ENCODE measurements at places on chromosomes 16 and 17.
A peak's percentile ranks its signal among the peaks of the same experiment; 100 is the strongest.

GRCh38 chr17:78380370-78380769 is 1.9 kb downstream of the PGS1 start:
- no peak for DNase-seq

- no peak for DNase-seq
Observed at GRCh38 chr16:72665701-72666100, 382.2 kb downstream of the ZFHX3 start.

DNA sequence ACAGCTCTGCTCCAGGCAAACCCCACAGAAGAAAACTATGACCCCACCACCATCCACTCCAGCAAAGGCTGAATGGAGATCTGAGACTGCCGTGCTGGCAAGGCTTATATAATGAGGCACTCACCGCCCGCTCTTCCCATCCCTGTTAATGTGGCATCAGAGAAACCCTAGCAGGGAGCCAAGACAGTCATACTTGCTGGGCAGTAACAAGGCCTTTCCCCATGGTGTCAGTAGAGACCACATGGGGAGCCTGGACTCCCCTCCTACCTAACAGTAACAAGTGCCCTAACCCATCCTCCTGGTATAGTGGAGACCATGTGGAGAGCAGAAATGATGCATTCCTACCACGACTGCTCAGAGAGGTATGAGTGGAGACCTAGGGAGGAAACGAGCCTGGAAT is 235.2 kb downstream of the C16orf78 start:
- no peak for DNase-seq

GRCh38 chr17:78596871-78597764 is 19.9 kb upstream of the DNAH17 start:
- no peak for DNase-seq

DNA sequence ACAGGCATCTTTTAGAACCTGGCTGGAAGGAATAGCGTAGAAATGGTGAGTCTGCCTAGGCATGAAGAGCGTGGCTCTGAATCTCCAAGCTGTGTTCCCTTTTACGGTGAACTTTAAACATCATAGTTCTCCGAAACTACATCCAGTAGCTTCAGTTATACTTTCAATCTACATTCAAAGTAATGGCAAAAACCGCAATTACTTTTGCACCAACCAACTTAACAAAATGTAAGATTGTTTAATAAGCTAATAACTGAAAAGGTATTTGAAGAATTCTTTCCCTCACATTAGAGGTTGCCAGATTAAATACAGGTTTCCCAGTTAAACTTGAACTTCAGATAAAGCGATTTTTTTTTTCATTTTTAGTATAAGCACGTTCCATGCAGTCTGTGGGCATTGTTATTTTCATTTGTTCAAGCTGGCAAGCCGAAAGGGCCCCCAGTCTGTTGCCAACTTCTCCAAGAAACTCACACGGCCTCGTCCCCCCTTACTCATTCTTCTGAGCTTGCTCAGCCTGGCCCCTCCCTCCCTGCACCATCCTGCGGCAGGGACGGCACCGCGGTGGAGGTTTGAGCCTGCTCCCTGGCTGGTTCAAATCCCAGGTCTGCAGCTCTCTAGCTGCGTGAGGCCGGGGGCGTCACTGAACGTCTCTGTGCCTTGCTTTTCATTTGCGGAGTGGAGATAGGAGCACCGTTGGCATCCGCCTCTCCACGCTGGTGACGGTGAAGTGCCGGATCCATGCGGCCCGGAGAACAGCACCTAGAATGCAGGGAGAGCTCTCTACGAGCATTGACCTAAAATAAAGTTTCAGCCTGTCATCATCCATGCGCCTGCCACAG is 3.5 kb upstream of the MTHFSD start:
- DNase-seq = no peak

DNA sequence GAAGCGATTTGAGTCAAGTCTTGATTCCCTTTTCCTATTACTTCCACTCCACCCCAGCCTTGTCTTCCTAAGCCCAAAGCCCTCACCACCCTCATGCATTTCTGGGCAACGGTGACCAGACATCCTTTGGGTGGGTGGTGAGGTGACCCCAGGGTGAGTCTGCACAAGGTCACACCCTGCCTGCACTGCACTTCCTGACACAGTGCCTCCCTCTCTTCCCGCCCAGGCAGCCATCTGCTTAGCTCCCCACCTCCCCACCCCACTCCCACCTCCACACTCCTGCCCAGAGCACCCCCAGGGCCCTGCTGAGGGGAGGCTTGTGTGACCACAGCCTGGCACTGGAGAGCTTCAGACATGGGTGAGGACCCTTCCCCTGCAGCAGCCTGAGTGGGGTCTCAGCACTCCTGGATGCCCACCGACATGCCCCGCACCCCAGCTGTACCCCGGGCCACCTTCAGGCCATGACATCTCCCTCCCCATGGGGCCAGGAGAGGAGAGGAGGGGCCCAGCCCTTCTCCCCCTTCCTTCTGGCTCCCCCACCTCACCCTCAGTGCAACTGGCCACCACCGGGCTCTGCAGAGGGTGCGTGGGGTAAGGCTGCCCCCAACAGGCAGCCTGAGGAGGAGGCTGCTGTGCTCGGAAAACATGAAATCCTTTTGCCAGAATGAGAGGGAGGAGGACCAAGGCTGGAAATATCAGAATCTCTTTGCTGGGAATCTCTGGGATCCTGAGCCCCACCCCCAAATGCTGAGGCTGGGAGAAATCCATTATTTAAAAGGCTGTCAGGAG is 68.6 kb downstream of the CCT6B start:
- DNase-seq = no peak

GRCh38 chr17:75271233-75271954 is 363 bp upstream of the MIF4GD start:
- peak; percentile 85 for DNase-seq

DNA sequence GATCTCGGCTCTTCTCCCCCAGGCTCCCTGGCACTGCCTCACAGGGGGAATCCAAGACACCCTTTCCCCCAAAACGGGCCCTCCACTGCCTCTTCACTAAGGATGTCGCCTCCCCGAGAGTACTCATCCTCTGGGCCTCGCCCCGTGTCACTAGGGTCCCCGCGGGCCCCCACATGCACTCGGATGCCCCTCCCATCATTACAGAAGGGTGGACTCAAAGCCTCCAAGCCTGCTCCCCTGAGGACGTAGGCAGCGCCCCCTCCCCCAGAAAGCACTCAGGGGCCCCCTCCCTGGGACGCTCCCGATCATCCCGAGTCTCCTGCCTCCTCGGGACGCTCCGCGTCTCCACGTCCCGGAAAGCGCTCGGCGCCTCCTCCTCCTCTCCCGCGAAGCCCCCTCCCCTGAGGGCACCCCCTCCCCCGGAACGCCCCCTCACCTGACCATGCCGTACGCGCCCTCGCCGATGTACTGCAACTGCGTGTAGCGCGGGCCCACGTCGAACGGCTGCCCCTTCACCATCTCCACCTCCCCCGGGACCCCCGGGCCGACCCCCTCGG is 338 bp downstream of the MAPK3 start:
- no peak for DNase-seq

- no peak for DNase-seq
Observed at GRCh38 chr17:14311186-14311705, 10.4 kb downstream of the HS3ST3B1 start.

DNA sequence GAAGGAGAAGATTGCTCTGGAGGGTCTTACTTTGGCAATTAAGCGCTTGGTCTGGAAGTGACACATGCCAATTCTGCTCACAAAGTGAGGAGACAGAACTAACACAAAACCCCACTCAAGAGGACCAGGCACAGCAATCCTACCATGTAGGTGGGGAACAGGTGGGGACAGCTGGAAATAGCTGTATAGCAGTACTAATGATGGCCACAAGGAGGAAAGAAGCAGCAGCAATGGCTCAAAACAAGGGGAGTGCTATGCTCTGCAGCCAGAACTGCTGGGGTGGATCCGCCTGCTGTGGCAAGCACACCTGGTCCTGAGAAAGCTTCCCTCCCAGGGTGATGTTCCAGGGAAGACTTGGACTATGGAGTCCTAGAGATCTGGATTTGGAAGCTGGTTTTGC is 17.0 kb upstream of the TMEM132E start:
- DNase-seq = no peak

- DNase-seq = no peak
Observed at GRCh38 chr16:726438-727290, at the start of the genes CCDC78 and HAGHL. Gene CCDC78, minus strand, starts transcription at chr16:726443. Its CDS starts 76 bp downstream, at chr16:726367. Gene HAGHL, plus strand, starts transcription at chr16:727106. Its CDS starts 404 bp downstream, at chr16:727510.

- DNase-seq = no peak
Observed at GRCh38 chr17:40372031-40372430, 7.5 kb upstream of the GJD3 start.

DNA sequence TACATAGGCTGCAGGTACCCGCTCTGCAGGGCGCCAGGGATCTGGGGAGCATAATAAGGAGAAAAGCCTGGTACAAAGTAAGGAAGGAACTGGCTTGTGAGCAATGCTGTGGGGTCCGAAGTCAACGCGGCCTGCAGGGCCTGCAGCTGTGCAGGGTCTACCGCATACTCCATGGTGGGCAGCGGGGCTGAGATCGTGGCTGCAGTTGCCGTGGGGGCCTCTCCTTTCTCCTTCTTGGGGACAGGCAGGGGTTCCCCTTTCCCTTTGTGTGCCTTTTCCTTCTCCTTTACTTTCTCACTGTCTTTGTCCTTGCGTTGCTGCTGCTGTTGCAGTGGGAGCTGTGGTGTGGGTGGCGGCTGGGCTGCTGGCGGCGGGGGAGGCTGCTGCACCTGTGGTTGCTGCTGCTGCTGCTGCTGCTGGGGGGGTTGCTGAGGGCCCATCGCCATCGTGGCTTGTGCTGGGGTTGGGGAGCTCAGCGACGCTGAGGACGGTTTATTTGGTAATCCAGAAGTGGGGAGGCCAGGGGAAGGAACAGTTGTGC is 259.6 kb downstream of the ZFHX3 start:
- no peak for DNase-seq

DNA sequence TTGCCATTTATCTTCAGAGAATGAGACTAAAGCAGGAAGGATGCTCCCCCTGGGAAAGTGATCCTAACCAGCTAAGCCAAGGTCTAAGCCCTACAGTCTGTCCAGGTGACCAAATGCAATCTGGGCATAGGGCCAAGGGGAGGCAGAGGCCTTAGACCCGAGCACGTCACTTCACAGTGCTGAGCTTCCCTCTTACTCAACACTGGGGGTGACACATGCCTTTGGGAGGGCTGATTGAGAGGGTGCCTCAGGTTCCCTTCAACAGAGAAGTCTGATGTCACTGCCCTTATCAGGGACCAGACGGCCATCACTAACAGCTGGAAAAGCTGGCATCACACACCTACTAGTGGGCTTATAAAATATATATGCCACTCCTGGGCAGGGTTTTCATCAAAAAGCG is 4.0 kb downstream of the CIAO2B start:
- no peak for DNase-seq

DNA sequence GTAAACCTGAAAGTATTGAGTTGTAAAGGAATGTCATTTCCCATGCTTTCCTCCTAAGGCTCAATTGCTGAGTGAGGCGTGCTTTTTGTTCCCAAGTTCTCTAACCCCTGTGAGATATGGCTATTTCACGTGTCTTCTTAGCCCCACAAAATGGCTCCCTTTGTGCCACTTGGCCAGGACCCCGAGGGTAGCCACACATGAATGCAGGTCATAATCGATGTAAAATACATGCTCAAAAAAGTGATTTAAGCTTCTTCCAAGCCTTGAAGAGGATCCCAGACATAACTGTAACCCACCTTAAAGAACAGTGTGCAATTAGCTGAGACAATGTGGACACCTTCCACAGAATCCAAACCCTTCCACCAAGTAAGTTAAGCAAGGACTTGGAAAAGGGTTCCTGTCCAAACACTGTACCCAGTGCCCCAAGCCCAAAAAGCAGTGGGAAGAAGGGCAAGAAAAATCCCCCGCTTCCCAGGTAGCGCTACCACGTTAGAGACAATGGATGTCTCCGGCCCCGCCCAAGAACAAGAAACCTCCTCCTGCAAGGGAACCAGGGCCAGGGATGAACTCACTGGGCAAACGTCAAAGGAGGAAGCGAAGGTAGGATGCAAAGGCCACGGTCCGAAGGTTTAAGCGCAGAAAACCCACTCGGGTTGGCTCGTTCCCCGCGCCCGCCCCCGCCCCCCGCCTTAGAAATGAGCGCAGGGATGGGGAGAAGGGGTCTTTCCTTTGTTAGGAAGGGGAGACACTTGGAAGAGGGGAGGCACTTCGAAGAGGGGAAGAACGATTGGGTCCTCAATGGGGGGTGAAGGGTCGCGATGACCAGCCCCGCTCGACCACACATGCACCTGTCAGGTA is 1.2 kb downstream of the JPT1 start:
- DNase-seq = no peak

GRCh38 chr17:45293413-45294211 is 23.2 kb downstream of the MAP3K14 start:
- no peak for DNase-seq

- DNase-seq = no peak
Observed at GRCh38 chr16:87369796-87370719, 13.5 kb downstream of the FBXO31 start.

- DNase-seq = no peak
Observed at GRCh38 chr16:24367186-24367710, 111.1 kb downstream of the CACNG3 start.

GRCh38 chr16:22806811-22807210 is 7.2 kb upstream of the HS3ST2 start:
- DNase-seq = no peak

DNA sequence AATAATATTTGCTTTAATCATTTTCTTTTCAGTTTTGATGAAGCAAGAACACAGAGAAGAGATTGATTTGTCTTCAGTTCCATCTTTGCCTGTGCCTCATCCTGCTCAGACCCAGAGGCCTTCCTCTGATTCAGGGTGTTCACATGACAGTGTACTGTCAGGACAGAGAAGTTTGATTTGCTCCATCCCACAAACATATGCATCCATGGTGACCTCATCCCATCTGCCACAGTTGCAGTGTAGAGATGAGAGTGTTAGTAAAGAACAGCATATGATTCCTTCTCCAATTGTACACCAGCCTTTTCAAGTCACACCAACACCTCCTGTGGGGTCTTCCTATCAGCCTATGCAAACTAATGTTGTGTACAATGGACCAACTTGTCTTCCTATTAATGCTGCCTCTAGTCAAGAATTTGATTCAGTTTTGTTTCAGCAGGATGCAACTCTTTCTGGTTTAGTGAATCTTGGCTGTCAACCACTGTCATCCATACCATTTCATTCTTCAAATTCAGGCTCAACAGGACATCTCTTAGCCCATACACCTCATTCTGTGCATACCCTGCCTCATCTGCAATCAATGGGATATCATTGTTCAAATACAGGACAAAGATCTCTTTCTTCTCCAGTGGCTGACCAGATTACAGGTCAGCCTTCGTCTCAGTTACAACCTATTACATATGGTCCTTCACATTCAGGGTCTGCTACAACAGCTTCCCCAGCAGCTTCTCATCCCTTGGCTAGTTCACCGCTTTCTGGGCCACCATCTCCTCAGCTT is 45.0 kb downstream of the ESRP2 start:
- DNase-seq = no peak

- no peak for DNase-seq
Observed at GRCh38 chr16:19657831-19658230, 60.2 kb downstream of the KNOP1 start.

DNA sequence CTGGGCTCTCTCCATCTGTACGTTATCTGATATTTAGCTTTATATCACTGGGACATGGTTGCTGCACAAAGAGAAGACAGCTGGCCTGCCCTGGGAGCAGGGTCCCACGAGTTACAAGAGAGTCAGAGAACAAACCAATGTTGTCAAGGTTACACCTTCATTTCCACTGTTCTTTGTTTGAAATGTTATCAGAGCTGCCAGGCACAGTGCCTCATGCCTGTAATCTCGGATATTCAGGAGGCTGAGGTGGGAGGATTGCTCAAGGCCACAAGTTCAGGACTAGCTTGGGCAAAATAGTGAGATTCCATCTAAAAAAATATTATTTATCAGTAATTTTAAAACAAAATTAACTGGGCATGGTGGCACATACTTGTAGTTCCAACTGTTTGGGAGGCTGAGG is 34.6 kb downstream of the ATP6V0A1 start:
- no peak for DNase-seq

- no peak for DNase-seq
Observed at GRCh38 chr17:60311186-60311585, 80.7 kb downstream of the USP32 start.

- DNase-seq = no peak
Observed at GRCh38 chr17:14737984-14738651, 437.2 kb downstream of the HS3ST3B1 start.

All from activated CD8-positive, alpha-beta memory T cell treated with anti-CD3 and anti-CD28 coated beads for 48 hours (primary cell).